ENCODE measurements at places on chromosomes 2 and 18. TPM values are rescaled to one million over a fixed set of nuclear protein-coding genes. Genes with fewer than 3 reads are reported as not detected.

CENPA gene
- not detected for total RNA-seq

FKBP7 gene
- 19.9 TPM for total RNA-seq

DYNAP gene
- total RNA-seq = not detected

CPO gene
- total RNA-seq = 1.1 TPM

- no peaks in the 10 kb centered on the region for H3K4me1 ChIP-seq
- no peak overlapping the region for H3K27ac ChIP-seq
- DNase-seq = no peak
These were observed 11.4 kb upstream of the LRATD1 start for GRCh38 chr2:14621114-14621513.

- H3K27ac ChIP-seq = no peak overlapping the region
- H3K4me3 ChIP-seq = no peak overlapping the region
- H3K27me3 ChIP-seq = no peaks in the 10 kb centered on the region
- no peaks in the 10 kb centered on the region for H3K36me3 ChIP-seq
- DNase-seq = no peak
These were observed 130.5 kb downstream of the BCL11A start for GRCh38 chr2:60422826-60423483.

DNA sequence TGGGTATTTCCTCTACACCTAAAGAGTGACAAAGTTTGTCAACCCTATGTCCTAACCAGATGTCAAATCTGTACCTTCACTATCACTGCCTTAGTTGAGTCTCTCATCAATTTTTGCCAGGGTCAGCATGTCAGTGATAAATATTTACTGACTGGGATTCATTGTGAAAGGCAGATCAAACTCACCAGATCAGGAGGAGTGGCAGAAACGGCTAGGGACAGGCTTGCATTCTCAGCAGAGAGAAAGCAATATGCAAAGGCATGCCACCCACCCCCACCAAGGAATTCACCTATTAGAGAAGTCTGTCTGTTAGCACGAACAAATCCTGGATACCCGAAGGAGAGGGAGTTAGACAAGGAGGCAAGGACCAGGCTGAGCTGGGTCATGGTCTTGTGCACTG lies 62.6 kb downstream of the PTPN2 start:
- DNase-seq = no peak
- no peak overlapping the region for H3K4me3 ChIP-seq
- H3K4me1 ChIP-seq = peaks cover 8% of the 10 kb centered on the region
- H3K27me3 ChIP-seq = no peaks in the 10 kb centered on the region

- no peaks in the 10 kb centered on the region for H3K36me3 ChIP-seq
- no peaks in the 10 kb centered on the region for H3K27me3 ChIP-seq
- DNase-seq = no peak
- H3K4me3 ChIP-seq = no peak overlapping the region
These were observed 36.6 kb downstream of the CYP1B1 start for GRCh38 chr2:38039121-38039910.

All from sigmoid colon (tissue), 7 donors.